ENCODE measurements at places on chromosomes 7 and 10.

DNA sequence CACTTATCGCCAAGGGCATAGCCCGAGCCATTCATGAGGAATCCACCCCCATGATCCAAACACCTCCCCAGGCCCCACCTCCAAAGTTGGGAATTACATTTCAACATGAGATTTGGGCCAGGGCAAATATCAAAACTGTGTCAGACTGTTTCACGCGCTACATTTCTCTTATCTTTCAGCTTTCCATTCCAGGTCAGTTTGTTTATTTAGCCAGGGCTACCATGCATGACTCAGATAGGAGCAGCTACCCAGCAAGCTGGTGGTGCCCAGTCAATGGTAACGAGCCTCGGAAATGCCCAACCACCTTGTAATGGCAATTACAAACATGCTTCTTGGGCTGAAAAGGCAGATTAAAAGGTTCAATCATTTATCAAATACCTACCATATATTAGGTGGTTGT, 43.6 kb upstream of the BAMBI start:
- no peak for DNase-seq

DNA sequence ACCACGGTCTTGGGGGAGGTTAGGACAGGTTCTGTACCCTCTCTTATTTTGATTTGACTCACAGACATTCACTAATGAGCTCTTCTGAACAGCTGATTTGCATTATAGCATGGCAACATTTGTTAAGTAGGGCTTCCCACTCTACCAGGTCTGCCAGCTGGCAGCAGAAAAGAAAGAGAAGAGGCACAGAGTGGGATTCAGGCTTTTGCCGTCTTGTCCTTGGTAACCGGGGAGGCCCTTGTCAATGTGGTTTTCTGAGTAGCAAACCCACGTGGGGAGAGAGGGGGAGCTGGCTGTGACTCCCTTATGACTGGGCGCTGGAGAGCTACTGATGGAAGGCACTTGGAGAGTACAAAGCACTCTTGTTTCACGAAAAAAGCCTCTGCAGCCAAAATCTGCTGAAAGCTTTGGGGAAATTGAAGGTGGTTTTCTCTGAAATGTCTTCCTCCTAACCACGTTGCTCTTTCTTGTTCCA, 355.3 kb upstream of the GALNT17 start:
- DNase-seq = no peak

- DNase-seq = no peak
Observed at GRCh38 chr7:45980181-45980905, 59.3 kb upstream of the IGFBP3 start.

GRCh38 chr7:95469848-95470247, 15.9 kb upstream of the ASB4 start:
- no peak for DNase-seq

DNA sequence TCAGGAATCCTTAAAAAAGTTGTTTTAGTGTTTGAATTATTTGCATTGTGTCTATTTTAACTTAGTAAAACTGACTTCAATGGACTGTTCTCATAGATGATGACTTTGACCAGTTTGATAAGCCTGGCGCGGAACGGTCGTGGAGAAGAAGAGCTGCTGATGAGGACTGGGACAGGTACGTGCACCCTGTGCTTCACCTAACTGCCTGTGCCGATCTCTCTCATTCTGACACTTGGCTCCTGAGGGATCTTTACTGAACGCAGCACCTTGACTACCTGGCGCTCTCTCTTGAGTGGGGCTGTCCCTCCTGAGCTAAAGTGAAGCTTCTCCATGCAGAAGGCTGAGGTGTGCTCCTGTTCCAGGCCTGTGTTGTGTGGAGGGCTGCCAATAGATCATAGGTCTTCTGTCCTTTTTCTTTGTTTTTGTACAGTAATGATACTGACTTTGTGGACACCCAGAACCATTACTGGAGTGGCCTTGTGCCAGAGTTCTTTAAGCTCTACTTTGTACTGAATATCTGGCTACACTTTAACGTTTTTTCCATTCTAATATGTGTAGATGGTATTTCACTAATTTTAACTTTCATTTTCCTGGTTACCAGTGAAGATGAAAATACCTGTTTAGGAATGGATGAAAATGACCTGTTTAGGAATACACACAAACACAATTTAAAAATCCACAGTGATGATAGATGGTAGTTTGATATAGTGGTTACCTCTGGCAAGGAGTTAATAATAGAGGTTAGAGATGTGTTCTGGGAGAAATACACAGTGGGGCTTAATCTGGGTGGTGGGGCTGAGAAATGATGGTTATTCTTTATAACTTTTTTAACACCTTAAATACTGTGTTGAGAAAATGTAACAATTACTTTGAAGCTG, 20.9 kb downstream of the RBM33 start:
- no peak for DNase-seq

DNA sequence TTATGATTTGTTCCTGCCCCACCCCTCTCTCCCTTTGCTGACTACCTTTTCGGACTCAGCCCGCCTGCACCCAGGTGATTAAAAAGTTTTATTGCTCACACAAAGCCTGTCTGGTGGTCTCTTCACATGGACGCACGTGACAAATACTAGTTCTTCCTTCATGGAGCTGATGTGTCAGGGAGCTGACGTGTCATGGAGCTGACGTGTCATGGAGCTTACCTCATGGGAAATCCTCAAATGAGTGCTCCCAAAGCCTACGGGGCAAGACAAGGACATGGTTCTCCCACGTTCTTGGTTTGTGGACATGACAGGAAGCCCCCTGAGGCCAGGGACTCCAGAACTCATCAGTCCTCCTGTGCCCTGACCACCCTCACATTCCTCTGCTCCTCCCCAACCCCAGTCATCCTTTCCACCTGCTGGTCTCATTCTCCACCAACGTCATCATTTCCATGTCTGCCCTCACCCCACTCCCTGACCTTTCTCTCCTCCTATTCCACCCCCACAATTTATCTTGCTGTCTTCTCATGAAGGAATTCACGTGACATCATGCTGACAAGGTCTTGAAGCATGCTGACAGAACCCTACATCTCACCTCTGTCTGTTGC, 261.3 kb downstream of the TCERG1L start:
- no peak for DNase-seq
